ENCODE measurements at places on chromosomes 12 and 14. TPM values are rescaled to one million over a fixed set of nuclear protein-coding genes. Genes with fewer than 3 reads are reported as not detected.

The SLC6A13 gene
- 12.0 TPM for total RNA-seq

The CSRP2 gene
- total RNA-seq = 3.7 TPM

The ABCC9 gene
- 55.6 TPM for total RNA-seq

The CARMIL3 gene
- total RNA-seq = 0.17 TPM

The MMP17 gene
- total RNA-seq = 0.37 TPM

The AP5M1 gene
- total RNA-seq = 14.4 TPM

The OVCH1 gene
- 0.08 TPM for total RNA-seq

The NELL2 gene
- 0.42 TPM for total RNA-seq

The RIMBP2 gene
- 0.09 TPM for total RNA-seq

The GALNT16 gene
- total RNA-seq = 0.28 TPM

The ZNF605 gene
- total RNA-seq = 9.5 TPM

The PAX9 gene
- not detected for total RNA-seq

The KRT79 gene
- total RNA-seq = not detected

The LTA4H gene
- 25.1 TPM for total RNA-seq

The KRT8 gene
- 171 TPM for total RNA-seq

The KRT2 gene
- total RNA-seq = not detected

The KLRC2 gene
- total RNA-seq = 1.5 TPM

The LRRC43 gene
- not detected for total RNA-seq

The CLEC4C gene
- 0.33 TPM for total RNA-seq

The MANSC1 gene
- total RNA-seq = 2.3 TPM

The PRPH gene
- not detected for total RNA-seq

The HOXC5 gene
- total RNA-seq = not detected

The PIWIL1 gene
- not detected for total RNA-seq

The LRFN5 gene
- 0.08 TPM for total RNA-seq

The DAO gene
- total RNA-seq = 28.3 TPM

Data from liver (tissue), 10 donors.